A549 treated with Hydrocortisone at 1 μM for 4 hours (cell line): ENCODE measurements at places on chromosomes 11 and 22. TPM values are rescaled to one million over a fixed set of nuclear protein-coding genes. Genes with fewer than 3 reads are reported as not detected.

The RPUSD4 gene
- 16.3 to 18.3 TPM (median 17.0 TPM) in 5 replicates for total RNA-seq

The IGLL5 gene
- not detected in 5 replicates for total RNA-seq

The CBLIF gene
- not detected in 5 replicates for total RNA-seq

The CENATAC gene
- total RNA-seq: 11.1 to 16.4 TPM (median 11.9 TPM) in 5 replicates

The ENTHD1 gene
- total RNA-seq: not detected in 5 replicates

The MAJIN gene
- not detected in 5 replicates for total RNA-seq
